ENCODE measurements at places on chromosomes 6 and 20.

DNA sequence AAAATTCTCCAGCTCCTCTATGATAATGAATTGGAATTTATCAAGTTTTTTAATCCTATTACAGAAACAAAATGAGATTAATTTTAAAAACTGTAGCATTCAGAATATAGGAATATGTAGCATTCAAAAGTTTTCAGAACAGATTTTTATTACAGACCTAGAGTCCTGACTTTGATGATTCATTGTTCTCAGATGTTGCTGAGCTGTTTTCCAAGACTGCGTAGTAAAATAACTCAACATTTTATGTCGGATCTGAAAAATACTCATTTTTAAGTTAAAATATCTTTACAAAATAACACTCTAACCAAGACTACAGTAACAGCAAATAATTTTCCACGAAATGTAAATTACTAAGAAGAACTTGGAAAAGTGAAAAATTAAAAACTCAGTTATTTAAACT is 67.1 kb downstream of the SYCP2 start:
- DNase-seq, result no peak

DNA sequence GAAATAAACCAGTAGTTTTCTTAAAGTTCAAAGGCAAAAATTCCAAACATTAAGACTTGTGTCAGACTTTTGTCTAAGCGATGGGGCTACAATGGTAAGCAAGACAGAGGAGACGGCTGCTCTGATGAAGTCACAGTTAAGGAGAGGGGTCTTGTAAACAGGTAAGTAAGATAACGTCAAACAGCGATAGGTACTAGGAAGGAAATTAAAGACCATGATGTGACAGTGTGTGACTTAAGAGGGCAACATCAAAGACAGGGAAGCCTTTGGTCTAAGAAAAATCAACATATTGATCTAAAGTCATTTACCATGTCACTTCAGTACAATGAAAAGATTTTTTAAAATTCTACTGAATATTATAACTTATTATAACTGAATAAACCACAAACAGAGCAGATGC is 23.1 kb downstream of the NUDT3 start:
- no peak for DNase-seq

DNA sequence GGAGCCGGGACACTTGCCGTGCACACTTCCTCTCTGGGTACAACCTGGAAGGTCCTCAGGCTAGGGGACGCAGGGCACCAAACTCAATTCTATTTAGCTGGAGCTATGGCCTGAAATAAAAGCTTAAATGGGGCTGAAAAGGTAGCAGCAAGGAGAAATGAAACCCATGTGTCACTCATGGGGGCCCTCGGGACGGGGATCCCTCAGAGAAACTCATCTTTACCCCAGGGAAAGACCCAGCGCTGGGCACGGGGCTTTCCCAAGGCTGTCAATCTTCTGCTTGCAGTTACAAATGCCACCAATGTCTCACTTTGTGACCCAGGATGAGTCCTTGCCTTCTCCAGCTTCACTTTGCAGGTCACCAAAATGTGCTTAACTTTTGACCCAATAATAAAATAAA is 16.5 kb downstream of the SNAI1 start:
- DNase-seq, result no peak

DNA sequence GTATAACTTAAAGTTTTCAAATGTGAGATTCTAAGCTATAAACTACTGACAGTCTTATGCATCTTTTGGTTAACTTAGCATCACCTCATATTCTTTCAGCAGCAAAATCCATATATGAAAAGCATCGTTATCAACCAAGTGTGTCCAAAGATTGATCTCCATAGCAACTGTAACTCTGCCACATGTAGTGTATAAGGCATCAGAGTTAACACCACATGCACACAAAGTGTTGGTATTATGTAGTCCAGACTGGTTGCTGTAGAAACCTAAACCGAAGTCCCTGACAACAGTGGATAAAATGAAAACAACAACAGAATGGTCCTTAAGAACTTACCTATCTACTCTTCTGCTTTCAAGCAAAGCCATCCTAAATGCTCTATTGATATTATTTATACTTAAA is 39.6 kb downstream of the PDSS2 start:
- DNase-seq, result no peak

- DNase-seq, result peak; percentile 27
Measured at GRCh38 chr6:43823879-43824702, 54.1 kb downstream of the VEGFA start.

- DNase-seq, result no peak
Measured at GRCh38 chr6:146017672-146018071, 11.2 kb upstream of the GRM1 start.

DNA sequence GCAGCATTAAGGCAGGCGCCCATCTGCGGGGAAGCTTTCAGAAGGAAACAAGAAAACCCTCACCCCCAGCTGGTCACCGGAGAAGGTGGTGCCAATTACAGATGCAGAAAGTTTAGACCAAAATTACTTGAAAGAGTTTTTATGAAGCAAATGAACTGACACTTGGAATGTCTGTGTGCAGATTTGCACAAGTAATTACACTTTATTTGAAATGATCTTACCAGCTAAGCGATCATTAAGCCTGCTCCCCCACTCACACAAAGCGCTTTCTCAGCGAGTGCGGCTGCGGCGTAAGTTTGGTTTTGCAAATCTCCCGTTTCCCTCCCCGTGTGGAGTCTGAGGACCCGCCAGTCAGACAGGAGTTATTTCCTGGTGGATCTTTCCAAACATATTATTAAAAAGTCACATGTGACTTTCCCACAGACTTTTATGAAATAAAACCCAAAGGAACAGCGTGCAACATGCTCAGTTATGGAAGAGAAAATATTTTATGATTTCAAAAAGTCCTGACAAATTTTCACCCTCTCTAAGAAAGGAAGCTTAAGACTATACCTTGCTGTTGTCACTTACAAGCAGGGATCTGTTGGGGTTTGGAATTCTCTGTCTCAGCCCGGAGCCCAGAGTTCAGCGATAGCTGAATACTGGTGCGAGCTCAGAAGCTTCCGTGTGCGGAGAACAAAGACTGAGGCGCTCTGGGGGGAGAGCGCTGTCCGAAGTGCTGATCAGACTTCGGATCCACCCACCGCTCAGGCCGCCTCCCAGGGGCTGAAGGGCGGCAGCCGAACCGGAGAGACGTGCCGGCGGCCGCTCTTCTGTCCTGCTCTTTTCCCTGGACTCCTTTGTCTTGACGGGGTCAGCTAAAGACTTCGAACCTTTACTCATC is 2.7 kb upstream of the MYT1 start:
- no peak for DNase-seq
